ENCODE measurements at places on chromosomes 13 and 19. TPM values are rescaled to one million over a fixed set of nuclear protein-coding genes. Genes with fewer than 3 reads are reported as not detected.
A peak's percentile ranks its signal among the peaks of the same experiment; 100 is the strongest.

The ZNF563 gene
- total RNA-seq = 1.6 TPM

The ZNF414 gene
- total RNA-seq = 31.2 TPM

The PSG3 gene
- not detected for total RNA-seq

The ETV2 gene
- total RNA-seq = 0.16 TPM

The ABCA7 gene
- total RNA-seq = 8.7 TPM

The GRK1 gene
- not detected for total RNA-seq

The RASGRP4 gene
- 1.4 TPM for total RNA-seq

The OR7A5 gene
- not detected for total RNA-seq

GRCh38 chr13:99307648-99308339, 595 bp upstream of the GPR183 start:
- DNase-seq = peak; percentile 52

GRCh38 chr13:104411141-104411765, 1345.0 kb upstream of the SLC10A2 start:
- no peak for DNase-seq

DNA sequence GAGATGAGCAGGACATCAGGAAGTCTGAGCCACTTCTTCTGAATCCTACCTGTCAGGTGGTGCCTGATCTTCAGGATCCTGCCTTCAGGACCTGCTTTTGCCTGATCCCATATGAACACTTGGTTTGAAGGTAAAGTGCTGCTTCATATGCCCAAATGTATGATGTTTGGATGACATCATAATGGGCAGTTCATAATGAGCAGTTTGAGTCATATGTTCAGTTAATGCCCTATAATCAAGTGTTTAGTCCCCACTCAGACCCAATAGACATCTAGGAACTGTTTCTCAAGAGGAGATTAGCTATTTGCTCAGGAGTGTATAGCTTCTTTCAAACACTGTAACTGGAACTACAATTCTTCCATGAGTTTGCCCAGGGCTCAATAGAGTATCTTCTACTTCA, 58.8 kb downstream of the POLR1D start:
- no peak for DNase-seq

DNA sequence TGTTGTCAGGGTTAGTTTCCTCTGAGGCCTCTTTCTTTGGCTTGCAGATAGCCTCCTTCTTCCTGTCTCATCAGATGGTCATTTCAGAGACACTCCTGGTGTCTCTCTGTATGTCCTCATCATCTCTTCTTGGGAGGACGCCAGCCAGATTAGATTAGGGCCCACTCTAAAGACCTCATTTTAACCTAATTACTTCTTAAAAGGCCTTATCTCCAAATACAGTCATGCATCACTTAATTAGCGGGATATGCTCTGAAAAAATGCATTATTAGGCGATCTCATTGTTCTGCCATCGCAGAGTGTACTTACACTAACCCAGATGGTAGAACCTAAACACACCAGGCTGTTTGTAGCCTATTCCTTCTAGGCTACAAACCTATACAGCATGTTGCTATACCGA, 89.0 kb downstream of the CDK8 start:
- no peak for DNase-seq

DNA sequence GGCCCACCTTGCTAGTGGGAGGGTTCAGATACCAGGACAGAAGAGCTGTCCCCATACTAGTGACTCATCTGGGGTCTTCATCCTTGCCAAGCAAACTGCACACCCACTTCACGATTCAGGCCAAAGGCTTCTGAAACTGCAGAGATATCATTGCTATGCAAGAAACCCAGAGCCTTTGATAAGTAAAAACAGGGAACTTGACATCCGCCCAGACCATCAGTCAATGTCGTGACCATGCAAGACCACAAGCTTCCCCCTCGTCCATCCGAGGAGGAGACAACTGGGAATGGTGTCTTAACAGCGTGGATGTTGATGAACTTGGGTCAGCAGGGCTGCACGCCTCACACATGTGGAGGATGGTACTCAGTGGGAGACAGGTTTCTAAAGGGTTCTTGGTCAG, 58.0 kb downstream of the ABCC4 start:
- no peak for DNase-seq

DNA sequence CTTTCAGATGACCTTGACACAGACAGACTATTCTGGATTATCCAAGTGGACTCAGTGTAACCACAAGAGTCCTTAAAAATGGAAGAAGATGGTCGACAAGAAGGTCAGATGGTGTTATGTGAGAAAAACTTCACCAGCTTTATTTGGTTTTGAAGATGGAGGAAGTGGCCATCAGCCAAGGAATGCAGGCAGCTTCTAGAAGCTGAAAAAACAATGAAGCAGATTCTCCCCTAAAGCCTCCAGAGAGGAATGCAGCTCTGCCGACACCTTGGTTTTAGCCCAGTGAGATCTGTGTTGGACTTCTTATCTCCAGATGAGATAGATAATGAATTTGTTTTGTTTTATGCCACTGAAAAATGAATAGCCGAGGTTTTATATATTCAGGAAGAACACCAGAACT, 501.5 kb downstream of the DCT start:
- DNase-seq = no peak

- DNase-seq = no peak
Observed at GRCh38 chr19:19191768-19192077, 229 bp downstream of the BORCS8 start.

GRCh38 chr19:11420429-11421370, 1.6 kb upstream of the RGL3 start:
- no peak for DNase-seq

GRCh38 chr13:48534911-48535501, 2.1 kb upstream of the RCBTB2 start:
- no peak for DNase-seq

GRCh38 chr19:46748325-46749109, 2.3 kb upstream of the STRN4 start:
- peak; percentile 74 for DNase-seq

DNA sequence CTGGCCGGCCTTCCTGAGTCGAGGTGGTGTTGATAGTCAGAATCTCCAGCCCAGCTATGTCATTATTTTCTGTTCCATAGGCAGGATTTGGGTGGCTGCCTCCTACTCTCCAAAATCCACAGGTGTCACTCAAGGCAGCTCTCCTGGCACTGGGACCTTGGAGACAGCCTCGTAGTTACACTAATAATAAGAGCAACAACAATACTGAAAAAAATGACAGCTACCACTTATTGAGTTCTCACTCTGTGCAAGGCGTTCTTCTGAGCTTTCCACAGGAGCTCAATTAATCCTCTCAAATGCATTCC, 12.2 kb upstream of the KLK12 start:
- DNase-seq = no peak

GRCh38 chr13:112828082-112828699, 138.4 kb downstream of the ATP11A start:
- no peak for DNase-seq

DNA sequence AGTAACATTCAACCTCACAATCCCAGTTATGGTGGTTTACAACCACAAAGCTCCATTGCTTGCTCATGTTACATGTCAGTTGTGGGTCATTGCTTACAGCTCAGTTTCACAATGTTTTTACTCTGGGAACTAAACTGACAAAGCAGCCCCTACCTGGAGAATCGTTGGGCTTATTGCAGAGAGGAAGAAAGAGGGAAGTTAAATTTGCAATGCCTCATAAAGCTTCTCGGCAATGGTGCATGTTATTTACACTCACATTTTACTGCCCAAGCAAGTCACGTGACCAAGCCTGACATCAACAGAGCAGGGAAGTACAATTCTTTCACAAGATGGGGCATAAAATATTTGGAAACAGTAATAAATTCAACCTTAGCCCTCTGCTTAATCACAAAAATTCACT, 441.6 kb downstream of the TDRD3 start:
- no peak for DNase-seq

DNA sequence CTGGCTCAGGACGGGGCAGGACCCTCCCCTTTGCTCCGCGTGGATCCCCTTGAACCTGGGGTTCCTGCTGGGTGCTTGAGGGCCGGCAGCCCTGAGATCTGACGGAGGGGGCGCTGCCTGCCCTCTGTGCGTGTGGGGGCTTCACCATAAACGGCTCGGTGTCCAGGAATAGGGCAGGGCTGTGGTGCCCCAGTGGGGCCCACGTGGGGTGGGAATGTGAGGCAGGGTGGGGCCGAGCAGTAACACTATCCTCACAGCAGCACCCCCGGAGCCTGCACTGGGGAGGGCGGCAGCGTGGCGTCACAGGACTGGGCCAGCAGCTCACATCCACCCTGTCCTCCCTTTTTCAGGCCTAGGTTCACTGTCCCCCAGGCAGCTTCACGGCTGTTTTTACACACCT, 38.0 kb downstream of the GAS6 start:
- DNase-seq = no peak

DNA sequence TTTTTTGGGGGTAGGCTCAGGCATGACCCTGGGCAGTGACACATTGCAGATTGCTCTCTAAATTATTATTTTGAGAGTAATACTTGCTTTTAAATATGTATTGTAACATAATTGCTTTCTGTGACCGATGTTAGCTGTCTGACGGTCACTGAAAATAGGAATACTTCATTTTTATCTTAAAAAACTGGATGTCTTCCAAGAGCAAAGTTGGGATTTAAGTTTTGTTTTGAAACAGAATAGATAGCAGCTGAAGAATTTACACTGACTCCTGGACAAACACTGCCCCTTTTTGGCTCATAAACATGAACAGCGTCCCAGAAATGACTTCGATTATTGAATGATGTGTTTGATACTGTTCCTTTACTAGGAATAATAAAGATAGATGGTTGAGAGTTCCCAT, 535.9 kb downstream of the GPC5 start:
- DNase-seq = no peak

DNA sequence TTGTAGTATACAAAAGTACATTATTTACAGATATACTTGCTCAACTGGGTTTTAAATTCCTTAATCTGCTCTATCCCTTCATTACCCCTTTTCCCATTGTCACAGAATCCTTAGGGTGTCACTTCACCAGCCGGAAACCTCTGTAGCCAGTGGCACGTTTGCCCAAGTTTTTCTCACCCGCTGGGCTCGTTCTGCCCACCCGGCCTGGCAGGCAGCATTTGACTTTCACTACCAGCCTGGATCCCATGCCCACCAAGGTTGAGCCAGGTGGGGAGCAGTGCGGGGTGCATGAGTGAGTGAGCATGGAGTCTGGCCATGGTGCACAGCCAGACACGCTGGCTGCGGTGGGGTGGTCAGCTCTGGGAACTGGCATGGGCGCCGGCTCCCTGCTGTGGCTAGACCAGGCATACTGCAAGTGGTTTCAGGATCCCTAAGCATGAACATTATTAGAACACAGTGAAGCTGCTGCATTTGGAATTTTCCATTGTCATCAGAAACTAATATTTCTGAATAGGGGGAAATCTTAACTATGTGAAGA, 98.3 kb downstream of the NALCN start:
- no peak for DNase-seq

DNA sequence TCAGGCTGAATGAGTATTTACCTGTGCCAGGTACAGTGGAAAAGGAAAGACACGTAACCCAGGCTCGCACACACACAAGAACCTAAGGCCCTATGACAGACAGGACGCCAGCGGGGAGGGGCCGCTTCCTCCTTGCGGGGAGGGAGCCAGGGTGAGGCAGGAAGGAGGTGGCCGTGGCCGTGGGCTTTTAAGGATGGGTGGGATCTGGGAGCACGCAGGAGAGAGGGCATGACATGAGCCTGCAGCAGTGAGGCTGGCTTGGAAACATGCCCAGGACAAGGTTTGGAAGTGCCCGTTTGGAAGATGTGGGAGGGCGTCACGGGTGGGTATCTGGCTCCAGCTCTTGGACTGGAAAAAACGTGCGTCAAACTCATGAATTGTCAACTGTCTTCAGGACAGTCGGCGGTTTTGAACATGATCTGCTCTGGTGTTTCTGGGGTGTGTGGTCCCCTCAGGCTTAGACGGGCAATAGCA, 20.1 kb downstream of the SH3GL1 start:
- peak; percentile 53 for DNase-seq

- no peak for DNase-seq
Observed at GRCh38 chr19:37987356-37988332, 80.6 kb downstream of the SIPA1L3 start.

DNA sequence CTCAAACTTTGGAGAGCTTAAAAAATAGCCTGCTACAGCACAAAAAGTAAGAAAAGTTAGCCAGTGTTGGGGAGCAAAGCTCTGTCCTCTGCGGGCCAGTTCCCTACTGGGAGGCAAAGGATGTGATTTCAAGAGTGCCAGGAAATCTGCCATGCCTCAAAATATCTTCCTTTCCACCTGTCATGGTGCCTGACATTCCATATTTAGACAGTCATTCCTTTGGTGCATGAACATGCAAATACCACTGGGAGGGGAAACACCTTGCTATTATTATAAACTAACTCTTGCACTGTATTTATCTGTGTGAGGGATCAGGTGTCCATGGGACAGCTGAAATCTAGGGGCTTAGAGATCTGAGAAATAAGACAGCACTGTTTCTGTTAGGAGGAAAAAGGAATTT, 10.3 kb downstream of the FREM2 start:
- DNase-seq = no peak

DNA sequence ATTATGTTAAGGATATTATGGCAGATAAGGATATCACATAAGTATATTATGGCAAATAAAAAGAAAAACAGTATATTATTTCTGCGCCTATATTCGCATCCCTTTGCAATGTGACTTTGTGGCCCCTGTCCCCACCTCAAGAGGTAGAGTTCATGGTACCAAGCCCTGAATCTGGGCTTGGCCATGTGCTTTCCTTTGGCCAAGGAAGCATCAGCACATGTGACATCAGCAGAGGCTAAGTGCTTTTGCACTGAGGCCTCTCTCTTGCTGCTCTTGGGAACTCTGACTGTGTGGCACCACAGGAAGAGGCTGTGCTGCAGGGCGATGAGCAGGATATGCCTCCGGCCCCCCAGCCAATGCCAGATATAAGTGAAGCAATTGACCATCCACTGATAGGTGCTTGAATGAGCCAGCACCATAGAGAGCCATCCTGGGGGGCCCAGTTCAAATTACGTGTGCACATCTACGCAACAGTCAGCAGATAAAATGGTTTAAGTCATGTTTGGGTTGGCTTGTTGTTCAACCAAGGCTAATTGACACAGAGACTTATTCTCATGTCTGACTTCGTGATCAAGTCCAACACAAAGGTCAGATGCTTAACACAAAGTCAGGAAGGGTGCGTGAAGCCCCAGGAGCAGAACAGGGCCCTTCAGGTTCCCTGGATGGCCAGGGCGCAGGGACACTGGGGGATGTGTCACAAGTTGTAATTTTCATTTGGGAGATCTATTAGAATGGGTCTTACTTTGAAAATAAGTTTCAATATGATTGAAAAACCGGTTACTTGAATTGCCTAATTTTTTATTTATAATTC, 173.3 kb downstream of the COL4A1 start:
- no peak for DNase-seq

- no peak for DNase-seq
Observed at GRCh38 chr13:87535911-87536310, 135.3 kb upstream of the SLITRK5 start.

GRCh38 chr19:8412783-8413628, at the start of gene MARCHF2:
Gene MARCHF2 (plus strand): TSS chr19:8413305. CDS start chr19:8421841, 8,536 bp downstream.
- peak; percentile 95 for DNase-seq

- DNase-seq = no peak
Observed at GRCh38 chr19:48444936-48445200, 915 bp upstream of the GRWD1 start.

Measured in activated T-cell treated with anti-CD3 and anti-CD28 coated beads, Interleukin-2, amount 50 U/mL, for 4 hours (primary cell).